ENCODE measurements at places on chromosomes 7 and 10.

DNA sequence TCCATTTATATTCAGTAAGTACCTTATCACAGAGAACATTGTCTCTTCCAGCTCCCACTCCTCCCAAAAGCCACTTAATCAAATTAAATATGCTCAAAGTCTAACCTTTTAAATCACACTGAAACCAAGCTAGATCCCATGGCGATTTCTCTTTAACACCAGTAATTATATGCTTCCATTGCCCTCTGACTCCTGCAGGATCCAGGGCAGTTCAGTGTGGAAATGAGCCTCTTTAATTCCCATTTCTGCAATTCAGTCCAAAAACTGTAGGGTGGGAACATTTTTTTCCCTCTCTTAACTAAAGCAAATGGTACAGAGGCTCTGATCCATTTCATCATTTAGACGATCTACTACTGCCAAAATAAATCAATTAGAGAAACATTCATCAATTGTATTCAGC lies 872.3 kb upstream of the PHF14 start:
- no peak for DNase-seq

DNA sequence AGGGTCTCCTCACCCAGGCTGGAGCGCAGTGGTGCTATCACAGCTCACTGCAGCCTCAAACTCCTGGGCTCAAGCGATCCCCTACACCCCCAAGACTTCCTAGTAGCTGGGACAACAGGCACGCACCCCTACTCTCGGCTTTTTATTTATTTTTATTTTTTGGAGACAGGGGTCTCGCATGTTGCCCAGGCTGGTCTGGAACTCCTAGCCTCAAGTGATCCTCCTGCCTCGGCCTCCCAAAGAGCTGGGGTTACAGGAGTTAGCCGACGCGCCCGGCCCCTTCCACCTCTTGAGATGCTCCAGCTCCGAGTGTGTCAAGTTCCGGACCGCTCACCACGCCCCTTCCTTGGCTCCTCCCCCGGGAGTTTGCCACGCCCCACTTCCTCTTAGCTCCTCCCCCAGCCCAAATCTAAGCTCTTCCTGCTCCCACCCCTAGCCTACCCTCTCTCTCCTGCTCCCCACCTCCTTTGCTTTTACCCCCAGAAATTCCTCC lies 6.3 kb downstream of the NAT16 start:
- no peak for DNase-seq

GRCh38 chr10:21534604-21535493 lies 817 bp downstream of the MLLT10 start:
- DNase-seq, result peak; percentile 73

DNA sequence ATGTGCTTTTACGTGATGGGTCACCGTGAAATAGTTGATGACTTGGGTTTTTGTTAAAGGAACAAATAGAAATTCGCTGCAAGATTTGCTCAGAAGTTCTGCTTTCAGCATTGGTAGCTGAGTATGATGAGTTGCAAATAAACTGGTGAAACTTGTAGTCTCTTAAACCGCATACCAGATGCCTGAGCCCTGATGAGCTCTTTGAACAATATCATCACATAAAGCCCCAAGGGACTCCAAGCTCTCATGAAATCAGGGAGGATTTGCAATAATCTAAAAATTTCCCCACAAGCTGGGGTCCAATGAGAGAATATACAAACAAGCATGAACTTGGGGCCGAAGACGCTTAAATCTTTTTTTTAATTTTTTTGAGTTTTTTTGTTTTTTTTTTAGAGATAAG lies 312.4 kb downstream of the CALN1 start:
- no peak for DNase-seq

GRCh38 chr10:693506-693905 lies 4.0 kb upstream of the DIP2C start:
- no peak for DNase-seq

- no peak for DNase-seq
Measured at GRCh38 chr7:123271856-123272255, 72.1 kb upstream of the SLC13A1 start.

DNA sequence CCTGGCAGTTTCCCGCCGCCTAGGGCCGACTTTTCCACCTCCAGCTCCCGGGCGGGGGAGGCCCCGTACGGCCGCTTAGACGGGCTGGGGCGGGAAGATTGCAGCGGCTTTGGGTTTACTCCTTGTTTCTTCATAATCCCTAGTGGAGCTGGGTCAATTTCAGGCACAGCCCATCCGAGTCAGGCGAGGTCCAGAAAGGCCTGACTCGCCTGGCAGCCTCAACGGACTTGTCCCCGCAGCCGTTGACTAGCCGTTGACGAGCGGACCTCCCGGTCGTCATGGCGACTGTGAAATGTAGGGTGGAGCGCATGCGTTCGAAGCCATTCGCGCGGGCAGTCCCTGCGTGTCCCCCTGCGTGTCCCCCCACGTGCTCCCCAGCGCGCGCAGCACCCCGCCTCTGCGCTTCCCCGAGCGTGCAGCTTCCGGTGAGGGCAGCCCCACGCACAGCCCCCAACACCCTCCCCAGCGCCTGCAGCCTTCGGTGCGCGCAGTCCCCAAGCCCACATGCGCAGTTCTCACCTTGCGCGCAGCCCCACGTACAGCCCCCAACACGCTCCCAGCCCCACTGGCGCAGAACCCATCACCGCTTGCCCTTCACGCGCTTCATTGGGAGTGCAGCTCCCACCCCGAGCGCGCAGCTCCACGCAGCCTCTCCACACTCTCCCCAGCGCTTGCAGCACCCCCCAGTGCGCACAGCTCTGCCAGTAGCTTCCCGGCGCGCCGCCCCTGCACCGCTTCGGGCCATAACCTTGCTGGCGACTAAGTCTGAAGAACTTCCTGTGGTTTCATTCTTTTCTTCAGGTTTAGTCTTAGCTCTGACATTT lies 67.8 kb downstream of the TBX20 start:
- DNase-seq, result peak; percentile 83

DNA sequence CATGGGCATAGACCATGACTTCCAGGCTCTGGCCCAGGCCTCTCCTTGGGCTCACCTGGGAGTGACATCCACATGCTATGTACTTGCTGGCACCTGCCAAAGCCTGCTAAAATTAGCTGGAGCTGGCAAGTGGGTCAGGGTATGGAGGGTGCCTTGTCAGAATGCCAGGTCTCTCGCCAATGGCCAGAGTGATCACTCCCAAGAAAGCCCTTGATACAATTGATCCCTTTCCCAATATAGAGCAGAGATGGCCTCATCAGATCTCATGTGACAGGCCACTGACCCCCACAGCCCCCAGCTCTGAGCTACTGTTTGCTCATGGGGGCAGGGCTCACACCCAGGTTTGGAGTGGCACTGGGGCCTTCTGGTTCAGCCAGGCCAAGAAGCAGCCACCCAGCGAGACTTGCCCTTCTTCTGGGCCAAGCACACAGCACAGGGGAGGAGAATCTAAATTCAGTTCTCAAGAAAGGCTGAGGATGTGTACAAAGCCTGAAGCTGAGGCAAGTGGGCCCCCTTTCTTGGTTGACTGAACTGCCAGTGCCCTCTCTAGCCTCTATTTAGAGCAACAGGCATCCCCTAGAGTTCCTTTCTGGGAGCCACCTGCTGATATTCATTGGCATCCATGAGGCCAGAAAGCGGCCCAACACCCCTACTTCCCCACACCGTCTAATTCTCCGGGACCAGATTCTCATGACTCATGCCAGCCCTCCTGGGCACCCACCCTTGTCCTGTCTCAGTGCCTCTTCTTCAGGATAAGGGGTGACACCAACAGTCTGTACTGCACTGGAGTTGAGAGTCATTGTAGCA lies 18.9 kb upstream of the MYL7 start:
- no peak for DNase-seq

DNA sequence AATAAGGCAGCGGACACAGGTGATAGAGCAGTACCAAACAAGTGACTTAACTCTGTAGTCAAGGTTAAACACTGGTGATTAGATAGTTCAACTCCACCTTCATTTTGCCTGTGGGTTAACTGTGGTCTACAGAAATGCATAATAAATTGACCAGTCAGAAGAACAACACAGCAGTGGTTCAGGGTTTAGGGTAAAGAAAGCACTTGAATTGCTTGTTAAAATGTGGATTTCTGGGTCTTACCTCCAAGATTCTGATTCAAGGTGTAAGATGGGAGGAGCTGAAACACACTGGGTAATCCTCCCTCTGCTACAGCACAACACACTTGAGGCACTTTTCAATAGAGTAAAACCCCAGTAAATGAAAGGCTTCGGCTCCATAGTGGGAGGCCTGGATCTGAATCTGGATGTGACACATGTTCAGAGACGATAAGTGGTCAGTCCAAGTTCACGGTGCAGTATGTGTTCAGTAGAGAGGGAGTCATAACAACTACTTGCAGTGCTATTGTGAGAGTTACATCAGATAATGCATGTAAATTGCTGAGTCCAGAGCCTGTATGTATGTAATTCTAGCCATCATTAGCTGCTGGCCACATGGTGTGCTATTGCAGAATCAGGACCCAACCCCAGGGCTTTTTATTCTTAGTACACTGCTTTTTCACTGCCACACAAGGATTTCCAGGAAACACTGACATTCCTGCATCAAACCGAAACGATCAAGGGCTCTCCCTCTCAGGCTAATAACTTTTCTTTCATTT lies 141.7 kb downstream of the SORCS1 start:
- no peak for DNase-seq

DNA sequence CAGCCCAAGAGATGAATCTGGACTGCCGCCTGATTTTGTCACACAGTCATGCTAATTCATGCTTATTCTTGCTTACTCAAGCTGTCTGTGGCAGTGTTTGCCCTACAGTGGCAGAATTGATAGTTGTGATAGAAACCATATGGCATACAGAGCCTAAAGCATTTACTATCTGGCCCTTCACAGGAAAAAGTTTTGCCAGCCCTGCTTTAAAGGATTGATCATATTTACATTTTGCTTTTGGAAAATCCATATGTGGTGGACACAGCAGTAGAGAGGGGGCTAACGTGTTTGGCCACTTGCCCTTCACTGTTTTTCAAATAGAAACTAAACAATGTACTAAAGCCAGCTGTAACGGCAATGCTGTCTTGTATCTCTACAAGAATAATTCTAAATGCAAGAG lies 974.0 kb upstream of the GHITM start:
- no peak for DNase-seq
